Left lung (tissue), 14 donors: ENCODE measurements at places on chromosomes 12 and 14. TPM values are rescaled to one million over a fixed set of nuclear protein-coding genes. Genes with fewer than 3 reads are reported as not detected.

DNA sequence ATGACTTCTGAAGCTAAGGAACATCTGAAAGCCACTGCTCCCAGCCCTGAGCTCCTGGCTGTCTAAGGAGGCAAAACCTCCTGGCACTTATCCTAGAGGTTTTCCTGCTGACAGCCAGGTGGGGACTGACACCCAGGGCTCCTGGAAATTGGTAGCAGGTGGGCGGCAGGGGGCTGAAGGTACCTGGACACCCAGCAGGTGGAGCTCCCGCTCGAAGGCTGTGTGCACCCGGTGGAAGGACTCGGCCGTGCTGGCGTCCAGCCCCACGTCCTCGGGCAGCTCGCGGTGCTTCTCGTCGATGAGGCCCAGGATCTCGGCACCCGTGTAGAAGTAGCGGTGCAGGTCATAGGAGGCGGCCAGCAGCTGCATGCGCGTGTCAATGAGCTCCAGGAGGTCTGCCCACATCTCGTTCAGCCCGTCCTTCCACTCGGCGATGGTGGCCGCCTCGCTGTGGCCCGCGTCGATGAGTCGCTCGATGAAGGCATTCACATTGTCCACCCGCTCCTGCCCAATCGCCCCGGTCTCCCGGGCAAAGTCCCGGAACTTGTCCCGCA lies 68.2 kb downstream of the PLEKHG3 start:
- H3K27ac ChIP-seq = no peak overlapping the region
- H3K4me1 ChIP-seq = no peaks in the 10 kb centered on the region
- no peak for DNase-seq

GRCh38 chr14:24241829-24242443 lies 487 bp downstream of the TINF2 start:
- H3K27me3 ChIP-seq = no peaks in the 10 kb centered on the region
- H3K36me3 ChIP-seq = no peaks in the 10 kb centered on the region
- H3K4me1 ChIP-seq = peaks cover 30% of the 10 kb centered on the region
- H3K4me3 ChIP-seq = peak overlapping the region; percentile 80
- peak; percentile 98 for DNase-seq

DNA sequence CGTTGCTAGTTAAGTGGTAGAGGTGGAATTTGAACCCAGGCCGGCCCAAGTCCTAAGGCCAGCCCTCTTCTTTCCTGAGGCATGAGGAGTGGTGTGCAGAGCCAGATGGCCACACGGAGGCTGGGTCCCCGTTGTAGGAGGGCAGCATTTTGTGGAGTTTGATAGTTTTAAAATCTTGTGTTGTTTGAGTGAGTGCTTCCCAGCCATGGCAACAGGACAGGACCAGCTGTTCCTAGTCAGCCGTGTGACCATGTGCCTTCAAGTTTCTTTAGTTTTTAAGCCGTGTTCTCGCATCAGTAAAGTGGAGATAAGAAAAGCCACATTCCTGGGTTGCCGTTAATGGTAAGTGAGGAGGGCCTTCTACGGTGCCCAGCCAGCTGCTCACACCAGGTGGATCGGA lies 44.4 kb downstream of the UBE3B start:
- no peak overlapping the region for H3K4me3 ChIP-seq
- H3K27me3 ChIP-seq = no peaks in the 10 kb centered on the region
- no peaks in the 10 kb centered on the region for H3K4me1 ChIP-seq
- peaks cover 97% of the 10 kb centered on the region for H3K36me3 ChIP-seq

DNA sequence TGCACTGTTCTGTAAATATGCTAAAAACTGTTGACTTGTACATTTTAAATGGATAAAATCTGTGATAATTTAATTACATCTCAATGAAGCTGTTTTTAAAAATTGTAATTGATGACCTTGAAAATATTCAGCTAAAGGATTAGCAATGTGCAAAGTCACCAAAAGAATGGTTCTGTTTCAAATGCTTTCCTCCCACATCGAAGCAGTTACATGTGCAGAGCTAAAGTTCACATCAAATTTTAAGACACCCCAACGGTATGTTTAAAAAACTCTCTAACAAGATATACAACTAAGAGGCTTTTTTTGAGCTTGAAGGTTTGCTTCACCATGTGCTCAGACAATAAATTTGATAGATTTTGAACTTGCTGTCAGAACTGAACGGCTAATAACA lies 114.6 kb upstream of the KRAS start:
- H3K4me3 ChIP-seq = no peak overlapping the region
- no peak overlapping the region for H3K27ac ChIP-seq
- H3K4me1 ChIP-seq = no peaks in the 10 kb centered on the region
- H3K36me3 ChIP-seq = no peaks in the 10 kb centered on the region
- DNase-seq = no peak
- H3K27me3 ChIP-seq = no peaks in the 10 kb centered on the region

Gene C12orf54
- polyA plus RNA-seq = 0.63 TPM
